ENCODE measurements at places on chromosomes 5 and 9. TPM values are rescaled to one million over a fixed set of nuclear protein-coding genes. Genes with fewer than 3 reads are reported as not detected.

The ZFP37 gene
- 1.7 TPM for polyA plus RNA-seq

DNA sequence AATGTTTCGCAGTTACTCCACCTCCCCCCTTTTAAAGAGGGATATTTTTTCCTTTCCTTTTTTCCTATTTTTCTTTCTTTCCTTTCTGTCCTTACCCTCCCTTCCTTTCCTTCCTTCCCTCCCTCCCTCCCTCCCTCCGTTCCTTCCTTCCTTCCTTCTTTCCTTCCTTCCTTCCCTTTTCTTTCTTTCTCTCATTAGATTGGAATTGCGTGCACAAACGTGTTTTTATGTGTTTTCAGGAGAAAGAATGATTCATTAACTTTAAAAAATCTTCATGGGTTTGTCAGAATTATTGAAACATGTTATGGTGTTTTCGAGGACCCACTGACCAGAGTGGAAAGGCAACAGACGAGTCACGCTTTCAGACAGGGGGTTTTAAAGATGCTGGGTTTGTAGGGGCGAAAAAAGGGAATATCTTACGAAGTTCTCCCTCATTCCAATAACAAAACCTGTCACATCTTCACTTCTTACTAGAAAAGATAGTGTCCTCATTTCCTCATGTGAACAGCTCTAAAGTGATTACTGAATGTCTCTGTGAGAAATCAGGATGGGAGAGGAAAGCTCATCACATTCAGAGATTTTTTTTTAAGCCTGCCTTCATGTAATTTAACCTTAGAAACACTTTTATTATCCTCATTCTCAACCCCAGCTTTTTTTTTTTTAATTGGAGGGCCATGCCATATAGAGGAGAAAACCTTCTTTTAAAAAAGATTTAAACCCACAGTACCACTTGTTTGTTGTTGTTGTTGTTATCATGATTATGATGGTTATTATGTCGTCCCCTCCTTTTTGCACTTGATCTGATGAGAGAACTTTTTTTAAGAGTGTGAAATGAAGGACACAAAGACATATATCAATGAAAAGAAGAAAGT is 21.9 kb downstream of the NR2F1 start:
- no peak for DNase-seq

The TAL2 gene
- polyA plus RNA-seq: not detected

DNA sequence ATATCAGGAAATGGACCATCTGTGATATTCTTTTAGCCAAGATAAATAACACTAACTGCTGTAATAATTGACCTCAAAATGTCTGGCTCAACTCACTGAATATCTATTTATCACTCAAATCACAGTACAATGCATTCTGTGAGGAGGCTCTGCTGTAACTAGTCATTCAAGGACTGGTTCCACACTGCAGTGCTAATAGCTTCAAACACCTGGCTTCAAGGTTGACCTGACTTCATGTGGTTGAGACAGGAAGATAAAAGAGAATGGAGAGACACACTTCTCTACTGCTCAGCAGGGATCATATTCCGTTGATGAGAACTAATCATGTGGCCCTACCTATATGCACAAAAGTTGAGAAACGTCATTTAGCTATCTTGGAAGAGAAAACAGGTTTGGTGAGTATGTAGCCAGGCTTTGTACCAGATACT is 3.4 kb upstream of the RHOBTB3 start:
- no peak for DNase-seq

The RELL2 gene
- 3.1 TPM for polyA plus RNA-seq

- DNase-seq: no peak
These were observed 146.6 kb downstream of the RAPGEF6 start for GRCh38 chr5:131488463-131488862.

The FOXD4 gene
- not detected for polyA plus RNA-seq

- DNase-seq: no peak
These were observed 26.9 kb downstream of the DAP start for GRCh38 chr5:10734037-10734709.
